Stimulated activated effector memory CD8-positive, alpha-beta T cell treated with anti-CD3 and anti-CD28 coated beads, Interleukin-12 subunit alpha, Interleukin-12 subunit beta, amount 100 ng/mL, for 72 hours (primary cell): ENCODE measurements at places on chromosomes 1 and 21.

DNA sequence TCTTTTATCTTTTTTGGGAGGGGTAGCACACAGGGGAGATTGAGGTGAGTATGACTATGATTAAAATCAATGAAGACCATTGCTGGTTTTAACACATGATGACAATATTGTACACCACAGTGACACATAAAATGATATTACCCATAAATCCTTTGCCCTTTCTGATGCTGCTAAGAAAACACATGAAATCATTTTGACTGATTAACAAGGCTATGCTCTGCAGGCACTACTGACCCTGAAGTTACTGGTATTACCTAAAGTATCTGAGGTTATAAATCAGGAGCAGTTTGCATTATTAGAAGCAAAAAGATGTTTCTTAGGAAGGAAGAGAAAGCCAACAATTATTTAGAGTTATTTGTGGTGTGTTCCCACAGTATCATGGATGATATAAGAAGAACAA lies 701.2 kb upstream of the PTBP2 start:
- no peak for DNase-seq

DNA sequence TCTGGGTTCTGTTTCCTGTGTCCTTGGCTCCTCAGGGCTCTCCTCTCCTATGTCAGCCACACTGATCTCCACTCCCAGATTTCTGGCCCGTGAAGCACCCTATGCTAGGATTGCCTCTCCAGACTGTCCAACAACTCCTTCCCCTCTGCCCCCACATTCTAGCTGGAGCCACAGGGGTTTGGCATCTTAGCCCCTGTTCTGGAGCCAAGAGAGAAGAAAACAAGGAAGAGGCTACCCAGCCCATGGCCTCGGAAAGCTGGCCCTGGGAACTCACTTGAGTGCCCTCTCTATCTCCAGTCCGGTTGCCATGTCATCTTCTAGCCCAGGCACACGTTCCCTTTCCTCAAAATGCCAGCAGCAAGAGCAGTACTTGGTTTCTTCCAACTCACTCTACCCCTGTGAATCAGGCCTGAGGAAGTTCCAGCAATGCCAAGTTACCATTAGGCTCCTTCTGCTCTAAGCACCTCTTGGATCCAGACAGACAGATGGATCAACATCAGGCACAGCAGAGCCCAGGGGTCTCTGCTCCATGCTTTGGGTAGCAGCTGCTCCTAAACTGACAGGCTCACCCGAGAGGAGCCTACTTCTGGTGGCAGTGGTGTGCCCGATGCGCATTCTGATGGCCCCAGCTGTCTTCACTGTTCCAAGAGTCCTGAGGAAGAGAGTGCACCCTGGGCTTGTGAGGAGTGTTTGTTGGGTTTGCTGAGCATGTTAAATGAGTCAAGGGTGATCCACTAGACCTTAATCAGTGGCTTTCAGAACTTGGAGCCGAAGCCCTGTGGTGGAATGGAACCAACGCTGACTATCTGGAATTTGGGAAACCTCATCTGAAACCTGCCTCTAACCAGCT lies 11.6 kb upstream of the GPR61 start:
- DNase-seq = no peak

GRCh38 chr1:234478152-234478480 lies 863 bp downstream of the TARBP1 start:
- DNase-seq = no peak

DNA sequence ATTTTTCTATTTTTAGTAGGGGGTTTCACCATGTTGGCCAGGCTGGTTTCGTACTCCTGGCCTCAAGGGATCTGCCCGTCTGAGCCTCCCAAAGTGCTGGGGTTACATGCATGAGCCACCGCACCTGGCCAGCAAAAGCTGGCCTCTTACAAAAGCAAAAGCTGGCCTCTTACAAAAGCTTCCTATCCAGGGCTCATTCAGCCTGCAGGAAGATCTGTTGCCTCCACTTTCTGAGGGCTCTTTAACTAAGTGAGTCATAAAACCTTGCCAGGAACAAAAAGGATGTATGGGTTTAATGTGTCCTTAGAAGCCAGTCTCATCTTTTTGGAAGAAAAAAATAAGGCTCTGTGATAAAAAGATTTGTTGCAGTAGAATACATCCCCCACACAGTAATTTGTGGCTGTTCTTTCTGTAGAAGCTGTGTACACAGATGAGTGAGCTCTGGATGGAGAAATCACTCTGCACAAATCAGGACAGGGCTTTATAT lies 15.0 kb downstream of the HTR1D start:
- no peak for DNase-seq

- no peak for DNase-seq
Observed at GRCh38 chr1:48524892-48525467, 53.0 kb upstream of the SPATA6 start.

- DNase-seq = no peak
Observed at GRCh38 chr1:119391749-119392148, 23.2 kb downstream of the HAO2 start.

- DNase-seq = peak; percentile 57
Observed at GRCh38 chr1:89953131-89953626, 41.7 kb upstream of the ZNF326 start.
